T-cell (primary cell): ENCODE measurements at places on chromosomes 3 and 15.

DNA sequence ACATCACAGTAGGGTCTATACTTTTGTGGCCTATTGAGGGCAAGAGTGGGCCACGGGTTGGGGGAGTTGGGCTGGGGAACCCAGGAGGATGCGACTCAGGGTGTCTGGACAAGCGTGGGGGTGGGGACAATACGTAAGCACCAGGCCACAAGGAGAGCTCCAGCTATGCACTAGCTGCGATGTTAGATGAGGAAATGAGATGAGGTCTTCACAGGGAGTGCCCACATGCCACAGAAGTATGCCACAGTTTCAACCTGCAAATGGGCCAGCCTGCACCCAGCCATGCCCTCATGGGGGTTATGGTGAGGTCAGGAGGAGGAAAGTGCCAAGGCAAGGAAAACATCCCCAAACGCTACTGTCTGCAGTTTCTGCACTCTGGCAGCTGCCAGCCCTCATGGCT is 30.5 kb downstream of the CACNA2D2 start:
- peak; percentile 67 for DNase-seq

GRCh38 chr15:78873793-78874765 is 1.4 kb downstream of the MORF4L1 start:
- DNase-seq: peak; percentile 48

DNA sequence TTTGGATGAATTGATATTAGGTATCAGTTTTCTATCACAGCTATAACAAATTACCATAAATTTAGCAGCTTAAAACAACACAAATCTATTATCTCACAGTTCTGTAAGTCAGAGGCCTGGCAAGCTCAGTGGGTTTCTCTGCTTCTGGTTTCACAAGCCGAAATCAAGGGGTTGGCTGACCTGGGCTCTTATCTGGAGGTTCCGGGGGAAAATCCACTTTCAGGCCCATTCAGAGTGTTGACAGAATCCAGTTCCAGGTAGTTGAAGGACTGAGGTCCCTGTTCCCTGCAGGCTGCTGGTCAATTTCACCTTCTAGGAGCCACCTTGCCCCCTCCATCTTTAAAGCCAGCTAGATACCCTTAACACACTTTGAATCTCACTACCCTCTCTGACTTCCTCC is 11.1 kb upstream of the HHATL start:
- no peak for DNase-seq

DNA sequence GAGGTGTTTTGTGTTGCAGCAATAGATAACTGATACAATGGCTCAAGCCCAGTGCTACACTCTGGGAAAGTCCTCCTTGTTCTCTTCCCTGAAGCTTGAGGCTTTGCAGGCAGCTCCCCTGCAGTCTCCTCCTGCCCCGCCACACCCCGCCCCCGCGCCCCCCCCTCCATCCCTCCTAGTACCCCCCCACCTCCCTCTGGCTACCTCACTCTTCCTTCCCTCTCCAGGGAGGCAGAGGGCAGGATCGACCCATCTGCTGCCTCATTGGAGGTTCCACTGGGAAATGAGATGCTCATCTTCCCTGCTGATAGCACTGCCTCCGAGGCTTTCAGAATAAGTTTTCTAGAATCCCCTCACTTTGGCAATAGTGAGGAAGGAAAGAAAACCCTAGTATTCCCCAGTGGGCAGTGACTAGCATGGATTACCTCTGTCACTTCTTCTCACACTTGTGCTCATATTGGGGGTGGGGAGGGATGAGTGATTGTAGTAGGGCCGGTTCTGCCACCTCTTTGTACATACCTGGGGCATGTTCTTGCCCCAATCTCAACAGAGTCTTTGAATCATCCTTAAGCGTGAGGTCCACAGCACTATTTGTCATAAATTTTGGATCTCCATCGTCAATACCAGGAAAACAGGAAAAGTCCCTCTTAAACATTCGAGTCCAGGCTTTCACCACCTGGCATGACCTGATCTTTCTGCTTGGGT is 16.3 kb upstream of the RAB7A start:
- DNase-seq: no peak

GRCh38 chr15:34078900-34079299 is 22.8 kb downstream of the EMC7 start:
- DNase-seq: no peak

- no peak for DNase-seq
These were observed 104.3 kb downstream of the CPN2 start for GRCh38 chr3:194246709-194247349.

GRCh38 chr3:47464588-47464987 is 11.2 kb downstream of the SCAP start:
- no peak for DNase-seq

DNA sequence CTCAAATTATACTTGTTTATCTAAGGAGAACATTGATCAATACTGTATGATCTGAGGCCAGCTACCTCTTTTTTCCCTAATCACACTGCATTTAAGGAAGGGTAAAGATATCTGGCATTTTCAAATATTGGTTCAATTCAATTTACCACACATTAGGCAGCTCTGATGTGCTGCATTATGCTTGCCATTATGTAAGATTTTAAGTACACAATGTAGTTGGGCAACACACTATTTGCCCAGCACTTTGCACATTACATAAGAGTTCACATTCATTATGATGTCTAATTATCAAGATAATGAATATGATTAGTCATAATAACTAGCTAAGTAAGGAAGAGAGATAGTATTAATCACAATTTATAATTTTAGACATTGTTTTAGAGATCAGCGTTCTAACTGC is 196.3 kb downstream of the BCHE start:
- DNase-seq: no peak

DNA sequence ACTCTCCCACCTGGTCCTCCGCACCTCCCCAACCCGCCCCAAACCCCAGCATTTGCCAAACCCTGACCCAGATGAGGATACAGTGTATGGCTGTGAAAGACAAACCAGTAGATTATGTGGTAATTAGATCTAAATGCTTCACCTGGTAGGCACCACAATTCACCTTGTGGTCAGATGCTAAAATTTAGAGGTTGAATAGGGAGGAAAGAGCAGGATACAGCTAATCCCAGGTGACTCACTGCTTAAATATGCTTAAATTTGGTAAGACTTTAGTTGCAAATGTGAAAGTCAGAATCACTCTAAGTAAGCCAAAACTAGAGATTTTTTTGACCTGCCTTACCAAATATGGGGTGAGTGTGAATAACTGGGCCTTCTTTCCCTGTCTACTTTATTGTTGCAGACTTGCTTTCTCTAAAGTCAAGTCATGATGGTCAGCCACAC is 105.5 kb downstream of the MME start:
- DNase-seq: no peak

DNA sequence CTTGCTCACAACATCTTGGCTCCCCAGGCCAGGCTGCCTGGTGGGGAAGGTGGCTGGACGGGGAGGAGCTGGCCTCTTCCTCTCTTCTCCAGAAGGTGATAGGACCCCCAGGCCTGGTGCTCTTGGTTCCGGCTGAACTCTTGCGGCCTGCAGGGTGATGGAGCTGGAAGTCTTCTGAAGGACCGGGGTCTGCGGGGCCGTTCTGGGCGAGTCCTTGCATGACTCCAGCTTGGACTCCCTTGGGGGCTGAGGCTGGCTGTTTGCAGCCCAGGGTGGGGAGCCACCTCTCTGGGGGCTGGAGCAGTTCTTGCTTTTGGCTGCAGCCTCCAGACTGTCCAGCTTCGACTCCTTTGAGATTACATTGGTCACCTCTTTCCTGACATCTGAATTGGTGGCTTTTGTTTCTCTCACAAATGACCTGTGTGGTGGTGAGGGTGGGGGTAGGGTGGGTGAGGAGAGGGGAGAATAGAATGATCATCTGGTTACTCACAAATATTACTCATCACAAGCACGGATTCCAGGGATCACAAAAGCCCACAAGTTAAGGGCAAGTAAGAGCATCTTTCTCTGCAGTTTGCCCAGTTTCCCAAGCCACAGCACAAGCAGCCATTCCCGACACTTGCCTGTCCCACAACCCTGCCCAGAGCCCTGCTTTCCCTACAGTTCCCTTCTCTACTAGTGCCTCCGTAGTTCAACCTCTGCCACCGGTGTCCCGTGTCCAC is 149.1 kb upstream of the HACD2 start:
- no peak for DNase-seq

DNA sequence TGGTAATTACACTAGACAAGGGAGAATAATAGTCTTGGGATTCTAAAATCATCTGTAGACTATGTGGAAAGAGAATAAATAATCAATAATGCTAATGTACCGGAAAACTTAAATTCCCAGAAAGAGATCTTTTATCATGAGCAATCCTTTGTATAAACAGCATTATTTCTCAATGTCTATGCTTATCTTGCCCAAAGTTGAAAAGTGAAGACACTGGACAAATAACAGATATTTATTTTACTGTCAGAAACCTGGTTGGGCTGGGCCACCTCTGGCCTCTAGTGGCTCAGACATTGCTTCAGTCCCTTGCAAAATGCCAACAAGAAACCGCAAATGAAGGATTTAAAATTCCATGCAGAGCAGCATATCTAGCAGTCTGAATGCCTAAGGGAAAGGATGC is 409.9 kb downstream of the FHIT start:
- DNase-seq: no peak

DNA sequence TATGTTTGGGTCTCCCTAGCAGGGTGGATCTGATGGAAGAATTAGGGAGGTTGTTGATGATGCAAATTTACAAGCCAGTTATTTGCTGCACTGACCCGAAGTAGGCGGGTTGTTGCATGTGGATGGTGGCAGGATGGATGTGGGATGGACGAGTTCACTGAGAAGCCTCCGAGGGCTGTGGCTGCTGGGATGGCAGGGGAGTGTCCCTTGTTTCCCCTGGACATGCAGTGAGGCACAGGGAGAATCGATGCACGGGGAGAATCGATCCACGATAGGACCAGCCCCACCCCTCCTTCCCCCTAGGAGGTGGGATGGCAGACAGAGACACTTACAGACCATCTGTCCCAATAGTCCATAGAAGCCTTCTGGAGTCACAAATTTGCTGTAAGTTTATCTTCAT is 31.0 kb upstream of the KLF13 start:
- DNase-seq: no peak
